SW 1271 (cell line): ENCODE measurements at places on chromosomes 2 and 18.

DNA sequence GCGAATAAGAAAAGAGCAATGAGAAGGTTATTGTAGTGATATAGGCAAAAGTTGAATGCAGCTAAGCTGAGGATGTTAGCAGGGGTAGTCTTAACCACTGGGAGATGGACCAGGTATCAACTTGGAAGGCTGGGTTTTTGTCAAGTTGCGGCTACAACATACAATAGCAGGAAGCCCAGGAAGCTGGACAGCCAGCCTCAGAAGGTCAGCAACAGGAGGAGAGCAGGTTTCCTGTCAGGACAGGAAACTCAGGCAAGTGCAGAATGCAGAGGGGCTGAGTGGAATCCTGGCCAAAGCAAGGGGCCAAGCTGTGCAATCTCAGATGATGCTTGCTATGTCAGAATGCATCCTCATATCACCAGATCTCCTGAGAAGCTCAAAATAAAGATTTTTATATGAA lies 530.0 kb upstream of the ID2 start:
- no peak for DNase-seq

DNA sequence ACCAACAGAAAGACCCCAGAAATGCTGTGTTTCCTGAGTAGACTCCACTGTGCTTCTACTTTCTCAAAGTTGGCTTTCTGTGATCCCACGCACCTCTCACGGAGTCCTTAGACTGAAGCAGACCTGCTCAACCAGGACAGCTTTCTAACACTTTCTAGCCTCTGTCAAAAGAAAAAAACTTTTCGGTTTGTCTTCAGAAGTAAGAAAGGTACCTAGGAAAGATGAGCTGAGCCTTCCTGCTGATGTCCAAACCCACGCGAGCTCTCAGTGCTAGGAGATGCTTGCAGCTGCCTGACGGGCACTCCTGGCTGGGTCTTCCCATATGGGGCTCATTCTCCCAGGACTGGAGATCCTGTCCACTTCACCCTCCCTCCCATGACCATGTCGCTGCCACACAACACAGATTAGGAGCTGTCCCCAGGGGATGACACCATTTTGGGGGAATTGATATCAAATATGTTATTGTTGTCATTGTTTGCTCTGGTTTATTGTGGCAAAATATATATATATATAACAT lies 49.2 kb upstream of the DAPL1 start:
- no peak for DNase-seq

DNA sequence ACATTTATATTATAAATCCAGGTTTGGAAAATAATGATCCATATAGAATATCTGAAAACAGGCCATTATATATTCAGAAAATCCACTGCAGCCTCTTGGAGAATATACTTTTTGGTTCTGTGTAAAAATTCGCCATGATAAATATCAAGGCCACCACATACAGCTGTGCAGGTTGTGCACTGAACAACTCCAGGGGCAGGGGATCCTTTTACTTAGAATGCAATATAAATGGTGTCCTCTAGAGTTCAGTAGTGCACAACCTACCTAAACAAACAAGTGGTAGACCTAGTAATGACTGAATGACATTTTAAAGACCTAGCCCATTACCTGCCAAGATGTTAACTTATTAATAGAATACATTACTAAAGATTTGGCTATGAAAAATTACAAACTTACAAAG lies 22.4 kb downstream of the MOGAT1 start:
- DNase-seq, result no peak

DNA sequence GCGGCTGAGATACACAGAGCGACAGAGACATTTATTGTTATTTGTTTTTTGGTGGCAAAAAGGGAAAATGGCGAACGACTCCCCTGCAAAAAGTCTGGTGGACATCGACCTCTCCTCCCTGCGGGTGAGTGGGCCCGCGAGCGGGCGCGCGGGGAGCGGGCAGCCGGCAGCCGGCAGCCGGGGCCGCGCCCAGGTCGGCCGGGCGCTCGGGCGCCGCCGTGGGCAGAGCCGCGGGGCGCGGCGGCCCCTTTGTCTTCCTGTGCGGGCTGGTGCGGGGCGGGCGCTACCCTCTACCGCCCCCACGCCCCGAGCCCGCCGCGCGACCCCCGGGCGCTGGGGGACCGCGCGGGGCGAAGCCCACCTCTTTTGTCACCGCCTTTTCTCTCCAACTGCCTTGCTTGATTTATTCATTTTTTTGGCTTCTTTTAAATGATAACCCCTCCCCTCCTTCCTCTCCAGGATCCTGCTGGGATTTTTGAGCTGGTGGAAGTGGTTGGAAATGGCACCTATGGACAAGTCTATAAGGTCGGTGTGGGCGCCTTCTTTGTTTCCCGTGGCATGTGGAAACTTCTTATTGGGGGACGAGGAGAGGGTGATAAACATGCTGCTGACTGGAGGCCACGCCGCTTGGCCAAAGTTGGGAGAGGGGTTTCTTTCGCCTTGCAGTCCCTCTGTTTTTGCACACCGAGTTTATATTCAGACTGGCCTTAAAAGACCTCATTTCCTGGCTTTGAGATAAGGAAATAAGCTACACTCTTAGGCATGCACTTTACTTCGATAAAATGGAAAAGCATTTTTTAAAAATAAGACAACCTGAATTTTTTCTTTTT lies 722 bp downstream of the MAP4K4 start:
- DNase-seq, result peak; percentile 53

- DNase-seq, result no peak
Measured at GRCh38 chr2:221653182-221653581, 81.1 kb upstream of the EPHA4 start.

DNA sequence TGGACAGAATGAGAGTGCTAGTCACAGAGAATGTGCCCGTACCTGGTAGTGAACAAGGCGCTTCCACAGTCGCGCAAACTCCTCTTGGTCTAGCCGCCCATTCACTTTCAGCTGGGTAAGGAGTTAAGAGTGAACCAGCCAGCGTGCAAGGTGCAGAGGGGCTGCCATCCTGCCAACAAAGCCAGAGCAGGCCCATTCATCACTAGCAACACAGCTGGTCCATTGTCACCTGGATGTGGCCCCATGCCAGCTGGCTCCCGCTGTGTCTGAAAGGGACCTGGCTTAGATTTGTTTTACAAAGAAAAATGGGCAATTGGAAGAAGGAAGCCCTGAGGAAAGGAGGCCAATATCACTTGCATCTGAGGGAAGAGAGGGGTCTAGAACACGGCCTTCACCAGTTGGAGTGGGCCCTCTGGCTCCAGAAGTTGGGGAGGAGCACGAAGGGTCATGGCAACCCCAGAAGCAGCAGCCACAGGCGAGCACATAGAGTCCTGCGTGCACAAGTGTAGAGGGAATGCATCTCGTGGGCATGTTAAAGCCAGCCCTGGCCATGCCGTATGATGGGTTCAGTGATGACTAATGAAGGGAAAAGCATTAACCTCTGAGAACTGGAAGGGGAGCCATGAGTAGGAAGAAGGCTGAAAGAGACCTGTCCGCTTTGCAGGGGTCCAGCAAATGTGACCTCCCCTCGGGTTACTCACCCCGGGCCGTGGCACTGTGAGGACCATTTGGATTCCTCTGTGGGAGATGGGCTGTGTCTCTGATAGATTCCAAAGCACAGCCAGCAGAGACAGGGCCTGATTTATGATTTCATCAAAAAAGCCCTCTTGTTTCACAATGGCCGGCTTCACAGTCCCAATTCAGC lies 70.6 kb downstream of the CAPN13 start:
- DNase-seq, result no peak

DNA sequence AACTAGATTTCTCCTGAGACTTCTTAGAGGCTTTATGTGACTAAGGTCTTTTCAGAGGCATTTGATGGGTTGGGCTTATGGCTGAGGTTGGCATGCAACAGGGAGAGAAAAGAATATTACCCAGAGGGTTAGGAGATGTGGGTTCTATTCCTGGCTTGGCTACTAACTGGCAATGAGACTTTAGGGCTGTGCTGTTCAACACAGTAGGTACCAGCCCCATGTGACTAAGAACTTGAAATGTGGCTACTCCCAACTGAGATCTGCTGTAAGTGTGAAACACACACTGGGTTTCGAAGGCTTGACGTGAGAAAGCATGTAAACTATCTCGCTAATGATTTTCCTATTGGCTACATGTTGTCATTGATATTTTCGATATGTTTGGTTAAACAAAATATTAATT lies 324.9 kb upstream of the SLC14A2 start:
- DNase-seq, result no peak

DNA sequence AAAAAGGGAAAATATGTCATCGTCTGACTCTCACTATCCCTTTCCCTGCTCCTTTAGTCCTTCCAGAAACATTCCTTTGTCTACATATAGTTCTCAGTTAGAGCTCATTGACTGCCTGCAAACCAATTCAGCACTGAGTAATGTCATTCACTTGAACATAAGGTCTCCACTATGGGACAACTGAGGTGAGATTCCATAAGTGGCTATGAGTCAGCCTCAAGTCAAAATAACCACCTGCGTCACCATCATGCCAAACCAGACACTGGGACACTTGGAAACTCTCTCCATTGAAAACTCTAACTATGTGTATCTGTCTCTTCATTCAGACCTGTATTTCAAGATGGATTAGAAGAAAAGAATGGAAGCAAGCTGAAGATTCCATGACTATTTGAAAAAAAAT lies 878.0 kb upstream of the PIK3C3 start:
- no peak for DNase-seq

GRCh38 chr2:11750917-11751316 lies 4.5 kb downstream of the LPIN1 start:
- no peak for DNase-seq

GRCh38 chr2:72815655-72816278 lies 10.1 kb downstream of the EXOC6B start:
- DNase-seq, result no peak

- DNase-seq, result no peak
Measured at GRCh38 chr2:73642338-73643018, at the start of gene NAT8. Gene NAT8, minus strand, starts transcription at chr2:73642422. Its CDS starts 794 bp downstream, at chr2:73641628.

DNA sequence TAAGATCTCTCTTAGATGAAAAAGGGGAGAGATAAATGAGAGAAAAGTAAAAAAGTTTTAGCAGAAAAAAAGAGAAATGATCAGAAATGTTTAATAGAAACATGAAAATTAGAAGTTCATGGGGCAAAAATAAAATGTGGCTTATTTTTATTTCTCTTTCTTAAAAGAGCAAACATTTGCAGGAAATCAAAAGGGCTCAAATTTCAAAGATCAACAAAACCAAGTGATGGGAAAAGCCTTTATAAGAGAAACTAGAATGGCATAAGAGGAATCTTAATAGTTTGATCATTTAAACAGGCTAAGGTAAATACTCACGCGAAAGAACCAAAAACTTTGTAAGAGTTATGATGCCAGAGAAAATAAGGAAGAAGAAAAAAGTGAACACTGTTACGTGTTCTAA lies 23.3 kb upstream of the DAW1 start:
- no peak for DNase-seq

DNA sequence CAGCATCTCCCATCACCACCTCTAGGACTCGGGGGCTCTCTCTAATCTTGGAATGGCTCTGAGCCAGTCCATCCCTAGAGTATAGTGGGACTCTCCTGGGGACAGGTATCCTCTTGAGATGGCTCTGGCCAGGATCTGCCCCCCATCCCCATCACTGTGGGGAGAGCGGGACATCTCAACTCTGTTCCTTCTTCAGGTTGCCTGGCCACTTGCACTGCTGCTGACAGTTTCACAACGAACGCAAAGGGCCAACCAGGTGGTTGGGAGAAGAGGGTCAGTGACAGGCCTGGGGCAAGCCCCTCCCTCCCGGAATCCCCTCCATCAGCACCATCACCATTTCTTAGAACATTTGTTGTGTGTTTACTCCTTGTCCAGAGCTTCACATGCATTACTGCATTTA lies 62.6 kb downstream of the CIB4 start:
- DNase-seq, result no peak

DNA sequence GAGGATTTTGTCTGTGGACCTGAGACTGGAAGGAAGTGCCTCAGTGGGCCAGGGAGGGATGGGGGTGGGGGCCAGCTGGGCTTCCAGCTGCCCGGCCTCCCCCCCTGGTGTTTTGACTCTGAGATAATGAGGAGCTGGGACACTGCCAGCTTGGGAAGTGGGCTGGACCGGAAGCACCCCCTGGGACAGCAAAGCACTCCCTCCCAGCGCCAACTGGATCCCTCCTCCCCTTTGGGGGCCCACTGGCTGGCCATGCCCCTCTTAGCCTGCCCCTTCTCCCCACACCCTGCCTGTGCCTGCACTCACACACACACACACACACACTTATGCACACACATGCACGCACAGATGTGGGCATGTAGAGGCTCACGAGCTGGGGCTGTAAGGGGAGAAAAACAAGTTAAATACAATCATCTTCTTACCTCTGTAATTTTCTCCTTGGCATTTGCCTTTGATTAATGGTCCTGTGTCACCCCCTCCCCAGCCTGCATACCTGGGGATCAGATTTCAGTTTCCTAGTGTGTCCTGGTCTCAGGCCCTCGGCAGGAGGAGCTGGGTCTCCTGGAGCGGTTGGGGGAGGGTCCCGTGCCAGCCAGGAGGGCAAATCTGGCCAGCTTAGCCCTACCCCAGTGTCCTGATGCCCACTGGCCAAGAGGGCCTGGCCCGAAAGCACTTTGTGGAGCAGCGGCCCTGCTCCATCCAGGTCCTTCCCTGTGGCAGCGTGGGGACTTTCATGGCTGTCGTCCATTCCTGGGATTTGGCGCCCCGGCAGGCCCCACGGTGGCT lies 3.6 kb downstream of the ITM2C start:
- no peak for DNase-seq

GRCh38 chr2:134227666-134228065 lies 26.2 kb upstream of the MGAT5 start:
- DNase-seq, result no peak

- no peak for DNase-seq
Measured at GRCh38 chr18:57002627-57003026, 144.3 kb upstream of the BOD1L2 start.

DNA sequence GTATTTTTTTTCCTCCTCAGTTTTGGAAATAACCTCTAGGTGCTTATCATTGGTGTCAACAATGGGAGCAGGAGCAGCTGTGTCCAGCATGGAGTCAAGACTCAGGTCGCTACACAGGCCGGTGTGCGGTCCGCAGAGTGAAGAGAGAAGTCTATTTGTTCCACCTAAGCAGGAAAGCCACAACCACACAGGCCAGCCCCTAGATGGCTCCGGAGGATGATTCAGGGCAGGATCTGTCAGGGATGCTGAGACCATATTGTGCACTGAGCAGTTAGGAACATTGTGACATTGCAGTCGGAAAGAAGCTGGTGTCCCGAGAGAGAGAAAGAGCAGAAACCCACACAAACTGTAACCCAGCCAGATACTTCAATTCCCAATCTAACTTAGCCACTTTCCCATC lies 136.9 kb downstream of the GAREM1 start:
- no peak for DNase-seq

DNA sequence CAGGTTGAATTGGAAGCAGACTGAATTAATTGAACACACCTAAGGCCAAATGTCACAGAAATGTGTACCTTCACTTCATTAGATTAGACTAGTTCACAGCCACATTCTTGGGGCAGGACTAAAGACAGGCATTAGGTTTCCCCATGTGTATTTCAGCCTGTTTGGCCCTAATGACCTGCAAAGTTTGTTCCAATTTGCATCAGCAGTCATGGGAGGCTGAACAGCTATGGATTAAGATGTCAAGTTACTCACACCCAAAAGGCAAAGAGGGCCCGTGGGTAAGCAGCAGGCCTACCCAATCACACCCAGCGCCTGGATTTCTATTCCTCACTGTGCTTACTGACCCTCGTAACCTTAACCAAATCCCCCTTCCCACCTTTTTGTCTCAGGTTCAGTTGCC lies 99.6 kb upstream of the RIOK3 start:
- no peak for DNase-seq

GRCh38 chr2:54956111-54956627 lies 94.1 kb downstream of the RTN4 start:
- DNase-seq, result no peak

- no peak for DNase-seq
Measured at GRCh38 chr2:195805283-195805976, 148.4 kb downstream of the SLC39A10 start.

GRCh38 chr2:226721541-226721940 lies 78.1 kb downstream of the IRS1 start:
- DNase-seq, result no peak

GRCh38 chr2:240463274-240463865 lies 27.9 kb downstream of the GPC1 start:
- no peak for DNase-seq
